Ammon's horn (tissue), 1 donor: ENCODE measurements at places on chromosomes 7 and 10.

DNA sequence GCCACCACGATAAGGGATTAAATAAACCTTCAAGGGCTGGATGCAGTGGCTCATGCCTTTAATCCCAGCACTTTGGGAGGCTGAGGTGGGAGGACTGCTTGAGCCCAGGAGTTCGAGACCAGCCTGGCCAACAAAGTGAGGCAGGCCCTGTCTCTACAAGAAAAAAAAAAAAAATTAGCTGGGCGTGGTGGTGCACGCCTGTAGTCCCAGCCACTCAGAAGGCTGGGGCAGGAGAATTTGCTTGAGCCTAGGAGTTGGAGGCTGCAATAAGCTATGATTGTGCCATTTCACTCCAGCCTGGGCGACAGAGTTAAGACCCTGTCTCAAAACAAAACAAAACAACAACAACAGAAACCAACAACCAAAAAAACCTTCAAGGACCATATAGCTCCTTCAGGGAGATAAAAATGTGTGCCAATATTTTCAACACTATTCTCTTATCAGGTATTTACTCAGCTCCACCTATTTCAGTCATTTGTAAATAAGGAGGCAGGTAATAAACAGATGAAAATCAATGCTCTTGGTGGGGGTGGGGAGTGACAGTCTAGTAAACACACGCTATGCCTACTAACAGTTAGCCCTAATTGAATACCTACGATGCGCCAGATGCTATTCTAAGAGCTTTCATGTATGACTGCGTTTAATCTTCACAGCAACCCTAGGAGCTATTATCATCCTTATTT lies 13.2 kb downstream of the BAIAP2L1 start:
- DNase-seq, result no peak

- no peak for DNase-seq
Measured at GRCh38 chr10:118264838-118265470, 77.2 kb downstream of the FAM204A start.

- no peak for DNase-seq
Measured at GRCh38 chr10:121556918-121557573, 41.2 kb downstream of the FGFR2 start.

- DNase-seq, result no peak
Measured at GRCh38 chr10:23530079-23530478, 91.2 kb downstream of the OTUD1 start.

DNA sequence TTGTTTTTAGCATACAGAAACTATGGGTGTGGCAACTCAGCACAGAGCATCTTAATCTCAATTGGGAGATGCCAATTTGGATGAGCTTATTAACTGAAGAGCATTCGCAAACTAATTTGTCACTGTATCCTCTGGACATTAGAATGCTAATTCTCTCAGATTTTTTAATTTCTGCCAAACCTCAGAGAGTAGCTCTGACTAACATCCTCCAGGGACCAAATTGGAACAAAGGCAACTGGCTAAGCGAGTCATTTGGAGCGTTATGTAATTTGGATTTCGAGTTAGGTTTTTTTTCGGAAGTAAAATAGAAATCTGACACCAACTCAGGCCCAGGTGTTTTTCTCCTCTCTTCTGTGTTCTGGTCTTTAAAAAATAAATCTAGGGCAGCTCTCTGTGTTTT lies 201.9 kb downstream of the BMPER start:
- no peak for DNase-seq

DNA sequence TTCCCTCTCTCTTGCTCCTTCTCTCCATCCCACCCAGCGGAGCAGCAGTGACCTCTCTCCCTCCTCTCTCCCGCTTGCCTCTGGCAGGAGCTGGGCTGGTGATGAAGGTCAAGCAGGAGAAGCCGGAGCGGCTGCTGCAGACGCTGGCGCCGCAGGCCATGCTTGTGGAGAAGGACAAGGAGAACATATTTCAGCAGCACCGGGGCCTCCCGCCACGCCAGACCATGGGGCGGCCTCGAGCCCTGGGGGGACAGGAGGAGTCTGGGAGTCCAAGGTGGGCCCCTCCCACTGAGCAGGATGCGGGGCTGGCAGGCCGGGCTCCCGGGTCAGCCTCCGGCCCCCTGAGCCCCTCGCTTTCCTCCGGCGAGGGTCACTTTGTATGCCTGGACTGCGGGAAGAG lies 17.3 kb downstream of the ZNF775 start:
- DNase-seq, result no peak

DNA sequence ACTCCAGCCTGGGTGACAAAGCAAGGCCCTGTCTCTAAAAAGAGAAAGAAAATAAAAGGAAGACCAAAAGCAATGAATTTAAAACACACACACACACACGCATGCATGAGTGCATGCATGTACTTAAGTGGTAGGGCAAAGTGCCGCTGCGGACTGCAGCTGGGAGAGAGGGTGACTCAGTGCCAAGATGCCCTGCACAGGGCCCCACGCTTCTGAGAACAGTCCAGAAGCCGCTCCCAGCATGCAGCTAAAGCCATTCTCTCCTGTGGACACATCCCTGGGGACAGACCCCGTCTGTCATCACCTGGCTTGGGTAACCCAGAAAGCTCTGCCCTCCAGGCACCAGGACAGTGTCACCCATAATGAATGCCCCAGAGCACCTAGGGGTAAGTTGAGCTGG lies 61.0 kb upstream of the MYL10 start:
- DNase-seq, result no peak

- DNase-seq, result no peak
Measured at GRCh38 chr10:17488848-17489247, 34.5 kb upstream of the ST8SIA6 start.

DNA sequence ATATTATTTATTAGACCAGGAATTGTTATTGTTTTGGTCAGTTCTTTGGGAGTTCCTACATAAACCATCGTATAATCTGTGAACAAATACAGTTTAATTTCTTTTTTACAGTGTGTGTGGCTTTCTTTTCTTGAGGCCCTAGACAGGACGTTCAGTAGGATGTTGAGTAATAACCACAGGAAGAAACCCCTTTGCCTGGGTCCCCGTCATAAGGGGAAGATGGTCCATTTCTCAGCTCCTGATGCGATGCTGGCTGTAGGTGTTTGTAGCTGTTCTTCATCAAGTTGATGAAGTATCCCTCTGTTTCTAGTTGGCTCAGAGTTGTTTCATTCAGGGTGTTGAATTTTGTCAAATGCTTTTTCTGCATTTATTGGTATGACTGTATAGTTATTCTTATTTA lies 219.7 kb upstream of the ADARB2 start:
- no peak for DNase-seq

DNA sequence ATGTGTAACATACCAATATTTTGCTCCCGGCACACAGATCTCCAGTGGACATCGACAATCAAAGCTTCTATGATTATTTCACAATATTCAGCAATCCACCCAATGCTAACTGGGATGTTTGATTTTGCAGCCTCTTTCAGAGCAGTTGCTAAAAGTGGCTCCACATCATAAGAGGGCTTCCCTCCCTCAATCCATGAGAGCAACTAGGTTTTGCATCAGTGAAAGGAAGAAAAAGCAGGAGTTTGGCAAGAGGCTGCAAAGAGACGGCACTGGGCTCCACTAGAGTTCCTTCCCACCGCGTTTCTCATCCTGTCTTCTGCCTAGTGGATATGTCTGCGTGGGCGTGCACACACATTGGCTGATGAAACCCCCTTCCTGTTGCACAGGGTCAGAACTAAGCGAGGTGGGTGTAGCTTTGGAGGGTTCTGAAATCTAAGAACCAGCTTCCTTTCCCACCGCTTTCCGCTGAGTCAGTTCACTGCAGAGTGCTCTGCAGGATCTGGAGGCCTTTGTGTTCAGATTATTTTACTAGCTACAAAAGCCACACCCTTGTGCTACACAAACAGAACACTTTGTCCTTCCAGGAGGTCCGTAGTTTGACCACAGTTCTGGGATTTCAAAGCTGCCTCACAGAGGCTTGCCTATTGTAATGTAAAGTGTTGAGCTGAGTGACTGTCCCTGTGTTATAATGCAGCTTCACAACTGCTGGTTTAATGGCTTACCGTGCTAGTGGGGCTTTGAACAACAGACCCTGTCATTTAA lies 28.1 kb downstream of the ARL4A start:
- DNase-seq, result peak; percentile 69

- DNase-seq, result no peak
Measured at GRCh38 chr10:115762029-115762428, 511.0 kb downstream of the GFRA1 start.

- no peak for DNase-seq
Measured at GRCh38 chr10:22959292-22959691, 31.4 kb downstream of the ARMC3 start.

DNA sequence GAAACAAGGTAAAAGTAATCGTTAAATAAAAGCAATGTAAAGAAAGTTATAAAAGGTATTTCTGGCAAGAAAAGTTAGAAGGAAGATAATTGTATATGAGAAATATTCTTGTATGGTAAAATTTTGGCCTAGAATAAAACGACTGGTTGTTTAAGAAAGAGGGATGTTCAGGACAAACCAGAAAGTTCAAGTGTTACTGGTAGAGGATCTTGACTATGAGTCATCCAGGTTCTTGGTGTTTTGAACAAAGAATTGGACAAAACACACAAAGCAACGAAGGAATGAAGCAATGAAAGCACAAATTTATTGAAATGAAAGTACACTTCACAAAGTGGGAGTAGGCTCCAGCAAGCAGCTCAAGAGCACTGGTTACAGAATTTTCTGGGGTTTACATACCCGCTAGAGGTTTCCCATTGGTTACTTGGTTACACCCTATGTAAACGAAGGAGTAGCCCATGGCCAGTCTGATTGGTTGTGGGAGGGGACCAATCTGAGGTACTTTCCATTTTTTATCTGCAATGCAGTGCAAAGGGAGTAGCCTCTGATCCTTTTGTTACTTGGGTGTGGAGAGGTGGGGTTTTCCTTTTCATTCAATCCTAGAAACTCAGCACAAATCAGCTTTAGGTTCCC lies 22.4 kb upstream of the GARS1 start:
- no peak for DNase-seq

GRCh38 chr10:60990663-60991062 lies 46.7 kb upstream of the RHOBTB1 start:
- DNase-seq, result no peak

DNA sequence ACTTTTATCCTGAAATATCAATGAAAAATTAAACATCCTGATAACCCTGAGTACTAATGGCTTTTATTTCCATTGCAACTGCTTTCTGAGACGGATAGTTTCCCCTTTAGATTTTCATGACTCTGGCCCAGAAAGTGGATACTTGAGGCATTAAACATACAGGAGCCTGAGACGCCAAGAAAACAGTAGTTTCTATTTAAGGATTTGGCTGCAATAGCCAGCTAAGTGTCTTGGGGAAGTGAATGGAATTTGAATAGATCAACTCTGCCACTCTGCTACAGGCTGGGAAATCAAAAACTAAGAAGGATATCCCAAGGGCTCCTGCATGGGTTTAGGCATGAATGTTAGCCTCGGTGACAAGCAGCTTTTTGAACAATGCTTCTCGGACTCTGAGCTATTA lies 24.7 kb upstream of the GPAM start:
- no peak for DNase-seq

DNA sequence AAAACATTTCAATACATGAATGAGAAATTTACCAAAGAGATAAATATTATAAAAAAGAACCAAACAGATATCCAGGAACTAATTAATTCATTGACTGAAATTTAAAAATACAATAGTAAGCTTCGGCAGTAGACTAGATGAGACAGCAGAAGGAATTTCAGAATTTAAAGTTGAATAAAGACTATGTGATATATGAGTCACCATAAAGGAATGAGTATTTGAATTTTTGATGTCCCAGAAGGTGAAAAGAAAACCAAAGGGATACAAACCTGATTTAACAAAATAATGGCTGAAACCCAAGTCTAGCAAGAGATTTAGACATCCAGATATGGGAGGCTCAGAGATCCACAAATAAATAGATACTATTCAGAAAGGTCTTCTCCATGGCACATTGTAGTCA lies 623.9 kb upstream of the FOXK1 start:
- DNase-seq, result no peak

DNA sequence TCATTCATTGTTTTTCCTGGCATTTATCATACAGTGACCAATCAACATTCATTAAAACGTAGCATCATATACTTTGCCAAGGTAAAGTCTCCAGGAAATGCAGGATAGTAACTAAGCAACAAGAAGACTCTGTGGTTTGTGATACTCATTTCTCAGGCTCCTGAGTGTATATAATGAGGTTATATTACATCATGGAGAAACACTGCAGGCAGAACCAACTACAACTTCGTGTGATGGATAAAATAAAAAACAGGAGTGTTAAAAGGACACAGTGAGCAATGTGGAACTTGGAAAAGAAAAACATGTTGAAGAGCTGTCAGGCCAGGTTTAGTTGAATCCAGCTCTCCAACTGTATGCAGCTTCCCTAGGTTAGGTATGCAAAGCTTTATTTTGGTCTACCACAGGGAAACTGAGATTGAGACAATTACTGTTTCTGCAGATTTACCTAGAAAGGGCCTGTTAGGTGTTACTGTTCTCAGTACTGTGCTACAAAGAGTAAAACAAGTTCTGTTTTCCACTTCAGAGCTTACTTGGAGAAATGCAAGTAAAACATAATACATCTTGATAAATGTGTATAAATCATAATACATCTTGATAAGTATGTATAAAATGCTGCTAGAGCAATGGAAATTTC lies 7.8 kb upstream of the CCNY start:
- DNase-seq, result no peak

- no peak for DNase-seq
Measured at GRCh38 chr7:47413526-47414341, 168.2 kb downstream of the TNS3 start.

DNA sequence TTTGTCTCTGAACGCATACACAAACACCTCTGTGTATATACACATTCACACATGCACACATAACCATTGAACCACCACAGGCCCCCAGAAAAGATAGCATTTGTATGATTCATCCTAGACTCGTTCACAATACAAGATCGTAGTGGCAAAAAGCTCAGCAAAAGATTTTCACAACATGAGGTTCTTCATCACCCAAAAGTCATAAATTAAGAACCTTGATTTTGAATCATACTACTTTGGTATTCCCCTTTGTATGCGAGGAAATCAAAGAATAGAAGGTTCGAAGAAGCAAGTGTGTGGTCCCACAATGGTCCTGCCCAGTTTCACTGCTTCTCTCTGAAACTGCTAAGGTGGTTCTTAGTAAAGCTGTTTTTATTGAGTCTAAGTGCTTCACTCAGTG lies 200.7 kb downstream of the CELF2 start:
- no peak for DNase-seq

GRCh38 chr10:124671486-124672075 lies 72.6 kb downstream of the FAM53B start:
- peak; percentile 93 for DNase-seq
